ENCODE measurements at places on chromosomes 16 and 17.
A peak's percentile ranks its signal among the peaks of the same experiment; 100 is the strongest.

- DNase-seq = no peak
These were observed 4.0 kb downstream of the PRSS54 start for GRCh38 chr16:58290861-58291260.

GRCh38 chr16:88810166-88810911 lies 1.4 kb downstream of the APRT start:
- no peak for DNase-seq

GRCh38 chr16:11615748-11616447 lies 29.2 kb upstream of the LITAF start:
- DNase-seq = no peak

DNA sequence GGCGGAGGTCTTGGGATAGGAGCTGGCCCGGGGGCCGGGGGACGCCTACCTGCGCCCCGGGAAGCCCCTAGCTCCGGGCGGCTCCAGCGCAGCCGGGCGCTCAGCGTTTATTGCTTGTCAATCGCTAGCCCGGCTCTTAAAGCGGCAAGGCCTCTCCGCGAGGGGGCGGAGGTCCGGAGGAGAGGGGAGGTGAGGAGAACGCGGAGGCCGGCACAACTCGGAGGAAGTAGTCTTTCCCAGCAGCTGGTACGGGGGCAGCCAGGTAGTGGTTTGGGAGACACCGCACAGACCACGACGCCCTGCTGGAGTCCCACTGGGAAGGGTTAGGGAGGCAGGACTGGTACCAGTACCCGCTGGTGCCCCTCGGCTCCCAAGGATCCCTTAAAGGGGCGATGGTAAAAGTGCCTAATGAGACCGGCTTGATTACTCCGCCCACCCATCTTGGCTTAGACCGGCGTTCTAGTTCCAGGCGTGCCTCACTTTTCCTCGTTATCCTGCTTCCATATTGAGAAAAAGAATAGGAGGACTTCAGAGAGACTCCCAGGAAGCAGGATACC lies at the start of gene MPP2:
MPP2 (minus strand) TSS at position 112 of the 557 bp plus-strand sequence. CDS start 3,076 bp downstream, outside the sequence.
- peak; percentile 87 for DNase-seq

GRCh38 chr17:81910840-81911276 lies 341 bp downstream of the PCYT2 start:
- DNase-seq = no peak

- peak; percentile 68 for DNase-seq
These were observed 874 bp downstream of the CMTM3 start for GRCh38 chr16:66605177-66605978.

- DNase-seq = no peak
These were observed 827 bp downstream of the MPO start for GRCh38 chr17:58279736-58280479.

DNA sequence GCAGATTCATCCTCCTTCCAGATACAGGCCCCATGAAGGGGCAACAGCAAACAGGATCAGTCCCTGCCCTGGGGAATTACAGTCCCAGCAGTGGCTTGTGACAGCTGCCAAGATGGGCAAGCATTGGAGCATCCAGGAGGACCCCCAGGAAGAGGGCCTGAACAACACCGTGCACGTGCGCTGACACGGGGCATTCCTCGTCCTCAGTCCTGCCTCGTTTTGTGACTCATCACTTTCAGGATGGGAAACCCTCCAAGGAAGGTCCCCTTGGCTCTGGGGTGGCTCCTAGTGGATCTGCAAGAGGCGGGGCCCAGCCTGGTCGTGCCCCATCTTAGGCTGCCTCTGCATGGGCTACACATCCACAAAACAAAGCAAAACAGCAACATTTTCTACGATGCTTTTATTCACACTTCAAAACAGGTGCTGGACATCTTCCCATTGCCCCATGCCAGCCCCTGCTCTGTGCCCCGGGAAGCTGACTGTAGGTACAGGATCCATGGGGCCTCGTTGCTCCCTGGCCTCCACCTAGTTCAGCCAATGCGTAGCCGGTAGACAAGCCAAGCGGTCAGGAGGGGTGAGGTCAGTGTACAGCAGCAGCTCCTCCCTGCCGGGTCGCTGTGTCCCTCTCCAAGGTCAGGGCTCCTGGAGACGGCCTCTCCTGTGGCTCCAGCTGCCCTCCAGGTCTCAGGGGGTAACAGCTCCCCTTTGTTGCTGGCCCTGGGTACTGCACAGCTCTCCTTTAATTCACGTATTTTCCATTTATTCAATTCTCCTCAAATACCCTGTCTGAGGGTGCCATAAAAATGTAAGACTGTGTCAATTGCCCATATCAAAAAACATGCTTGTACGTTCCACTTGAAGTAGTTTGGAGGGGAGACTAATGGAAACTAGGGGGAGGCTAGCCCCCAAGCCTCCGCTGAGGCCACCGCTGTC lies 32.2 kb downstream of the ACTG1 start:
- DNase-seq = no peak

DNA sequence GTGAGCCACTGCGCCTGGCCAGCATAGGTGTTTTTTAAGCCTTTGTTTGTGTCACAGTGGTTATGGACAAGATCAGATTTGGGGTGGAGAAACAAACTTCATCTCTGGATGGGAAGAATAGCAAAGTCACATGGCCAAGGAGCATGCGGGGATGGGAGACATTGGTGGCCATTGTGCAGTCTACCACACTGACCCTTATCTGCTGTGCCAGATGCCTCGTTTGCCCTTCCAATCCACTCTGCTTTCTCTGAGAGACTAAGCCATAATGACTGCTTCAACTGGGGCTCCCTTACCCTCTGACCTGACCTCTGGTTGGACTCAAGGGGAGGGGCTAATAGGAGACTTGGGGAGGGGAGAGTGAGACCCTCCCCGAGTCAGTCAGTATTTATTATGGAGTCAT lies 166.8 kb downstream of the PRKCB start:
- no peak for DNase-seq

DNA sequence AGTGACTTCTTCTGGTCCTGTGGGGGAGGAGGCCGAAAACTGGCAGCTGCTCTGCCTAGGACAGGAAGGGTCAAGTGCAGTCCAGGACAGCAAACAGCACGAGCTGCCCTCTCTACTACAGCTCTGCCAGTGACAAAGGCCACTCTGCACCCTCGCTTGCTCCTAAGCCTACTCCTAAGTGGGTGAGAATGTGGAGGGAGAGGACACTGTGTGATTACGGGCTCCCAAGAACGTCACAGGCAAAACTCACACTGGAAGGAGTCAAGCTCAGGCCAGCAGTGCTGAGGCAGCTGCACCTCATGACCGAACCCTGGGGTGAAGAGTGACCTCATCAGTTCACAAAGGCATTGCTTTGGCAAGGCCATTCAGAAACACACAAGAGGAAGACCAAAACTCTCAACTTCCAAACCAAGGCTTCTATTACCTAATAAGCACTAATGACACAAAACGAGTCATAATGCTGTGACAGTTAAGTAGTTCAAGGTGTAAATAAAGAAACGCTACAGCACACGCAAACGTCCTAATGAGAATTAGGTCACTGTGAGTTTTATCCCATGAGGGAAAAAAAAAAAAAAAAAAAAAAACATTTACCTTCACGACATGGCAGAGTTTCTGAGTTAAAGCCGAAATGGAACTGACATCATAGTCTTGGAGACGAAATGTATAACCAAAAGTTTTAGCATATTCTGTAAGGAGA lies 35.1 kb downstream of the MARF1 start:
- DNase-seq = no peak

DNA sequence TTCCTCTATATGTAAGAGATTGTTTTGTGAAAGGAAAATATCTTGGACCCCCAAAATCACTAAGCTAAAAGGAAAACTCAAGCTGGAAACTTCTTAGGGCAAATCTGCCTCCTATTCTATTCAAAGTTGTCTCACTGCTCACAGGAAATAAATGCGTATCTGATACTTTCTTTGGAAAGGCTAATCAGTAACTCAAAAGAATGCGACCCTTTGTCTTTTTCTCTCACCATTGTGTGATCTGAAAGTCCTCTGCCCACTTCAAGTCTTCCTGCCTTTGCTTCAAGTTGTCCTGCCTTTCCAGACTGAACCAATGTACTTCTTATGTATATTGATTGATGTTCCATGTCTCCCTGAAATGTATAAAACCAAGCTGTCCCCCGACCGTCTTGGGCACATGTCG lies 157.3 kb downstream of the KIF2B start:
- DNase-seq = no peak

GRCh38 chr16:79536958-79537357 lies 63.6 kb downstream of the MAF start:
- no peak for DNase-seq

DNA sequence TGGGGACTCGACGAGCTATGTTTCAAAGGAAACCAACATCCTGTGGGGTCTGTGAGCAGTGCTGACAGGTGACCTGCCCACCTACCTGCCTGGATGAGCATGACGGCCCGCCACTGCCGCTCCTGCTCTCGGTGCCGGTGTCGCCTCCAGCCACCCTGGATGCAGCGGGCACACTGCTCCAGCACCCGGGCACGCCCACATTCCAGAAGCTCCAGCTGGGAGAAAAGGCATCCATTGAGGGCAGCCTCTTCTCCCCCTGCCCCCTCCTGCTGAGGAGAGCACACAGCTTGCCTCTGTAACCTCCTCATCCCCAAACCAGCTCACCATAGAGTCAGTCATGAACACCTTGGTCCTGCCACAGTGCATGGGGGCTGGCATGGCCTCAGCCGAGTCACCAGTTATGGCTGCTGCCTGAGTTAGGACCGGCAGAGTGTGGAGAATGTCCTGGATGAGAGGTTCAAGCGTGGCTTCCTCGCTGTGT lies 14.3 kb downstream of the ZNHIT3 start:
- DNase-seq = no peak

GRCh38 chr17:40803617-40804082 lies 3.9 kb upstream of the KRT28 start:
- peak; percentile 87 for DNase-seq

- no peak for DNase-seq
These were observed 1.2 kb upstream of the LMF1 start for GRCh38 chr16:971981-972315.

GRCh38 chr16:11597235-11598095 lies 10.7 kb upstream of the LITAF start:
- no peak for DNase-seq

- DNase-seq = no peak
These were observed 18.3 kb upstream of the LITAF start for GRCh38 chr16:11604783-11605563.

GRCh38 chr16:58533751-58534470 lies 18.6 kb downstream of the SETD6 start:
- DNase-seq = no peak

- DNase-seq = no peak
These were observed 57.4 kb downstream of the EMP2 start for GRCh38 chr16:10522966-10523365.

DNA sequence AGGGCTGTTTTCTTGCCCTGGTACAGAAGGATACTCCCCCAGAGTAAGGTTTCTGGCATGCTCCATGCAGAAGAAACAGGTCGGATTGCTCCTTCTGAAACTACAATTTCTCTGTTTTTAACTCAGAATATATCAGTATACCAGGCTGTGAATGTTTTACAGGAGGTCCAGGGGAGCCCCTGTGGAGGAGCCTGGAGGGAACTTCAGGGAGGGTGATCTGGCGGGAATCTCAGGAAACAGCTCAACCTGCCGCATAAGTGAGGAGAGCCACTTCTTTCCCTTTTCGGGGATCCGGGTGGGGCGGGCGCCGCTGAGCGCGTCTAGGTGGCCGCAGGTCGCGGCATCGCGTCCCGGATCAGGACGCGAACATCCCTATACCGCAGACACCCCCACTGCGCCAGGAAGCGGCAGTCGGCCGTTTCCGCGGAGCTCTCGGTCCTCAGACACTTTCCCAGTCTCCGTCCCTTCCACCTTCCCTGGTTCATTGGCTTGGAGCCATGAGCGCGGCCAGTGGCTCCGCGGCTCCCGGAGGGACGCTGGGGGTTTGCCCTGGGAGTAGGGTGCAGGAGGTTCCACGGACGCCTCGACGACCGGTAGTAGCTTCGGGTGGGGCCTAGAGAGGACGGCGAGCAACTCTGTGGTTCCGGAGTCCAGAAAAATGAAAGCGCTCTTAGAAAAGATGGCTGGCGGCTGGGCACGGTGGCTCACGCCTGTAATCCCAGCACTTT lies 3.1 kb upstream of the ZNF764 start:
- no peak for DNase-seq

DNA sequence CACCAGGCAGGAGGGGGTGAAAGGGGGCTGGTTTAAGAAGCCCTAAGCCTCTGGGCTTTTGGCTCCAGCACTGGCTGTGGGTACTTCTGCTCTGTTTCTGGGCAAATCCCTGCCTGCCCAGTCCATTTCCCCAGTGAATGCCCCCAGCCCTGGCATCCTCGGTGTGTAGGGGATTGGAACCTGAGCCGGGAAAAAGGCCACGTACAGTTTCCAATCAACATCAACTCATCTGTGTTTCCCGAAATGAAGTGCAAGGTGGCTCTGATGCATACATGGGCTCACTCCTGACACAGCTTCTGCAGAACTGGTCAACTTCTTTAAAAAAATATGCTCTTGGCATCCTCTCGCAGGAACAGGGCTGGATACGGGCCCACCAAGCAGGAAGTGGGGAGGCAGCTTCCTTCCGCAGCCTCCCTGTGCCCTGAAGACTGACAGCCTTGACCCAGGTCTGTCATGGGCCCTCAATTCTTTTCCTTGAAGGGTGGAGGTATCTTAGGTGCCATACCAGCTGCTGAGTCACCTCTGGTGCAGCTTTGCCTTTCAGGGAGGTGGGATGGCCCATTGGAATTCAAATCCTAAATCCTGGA lies 73.3 kb downstream of the N4BP1 start:
- no peak for DNase-seq

- no peak for DNase-seq
These were observed 10.5 kb downstream of the NUDT16L1 start for GRCh38 chr16:4703906-4704305.

DNA sequence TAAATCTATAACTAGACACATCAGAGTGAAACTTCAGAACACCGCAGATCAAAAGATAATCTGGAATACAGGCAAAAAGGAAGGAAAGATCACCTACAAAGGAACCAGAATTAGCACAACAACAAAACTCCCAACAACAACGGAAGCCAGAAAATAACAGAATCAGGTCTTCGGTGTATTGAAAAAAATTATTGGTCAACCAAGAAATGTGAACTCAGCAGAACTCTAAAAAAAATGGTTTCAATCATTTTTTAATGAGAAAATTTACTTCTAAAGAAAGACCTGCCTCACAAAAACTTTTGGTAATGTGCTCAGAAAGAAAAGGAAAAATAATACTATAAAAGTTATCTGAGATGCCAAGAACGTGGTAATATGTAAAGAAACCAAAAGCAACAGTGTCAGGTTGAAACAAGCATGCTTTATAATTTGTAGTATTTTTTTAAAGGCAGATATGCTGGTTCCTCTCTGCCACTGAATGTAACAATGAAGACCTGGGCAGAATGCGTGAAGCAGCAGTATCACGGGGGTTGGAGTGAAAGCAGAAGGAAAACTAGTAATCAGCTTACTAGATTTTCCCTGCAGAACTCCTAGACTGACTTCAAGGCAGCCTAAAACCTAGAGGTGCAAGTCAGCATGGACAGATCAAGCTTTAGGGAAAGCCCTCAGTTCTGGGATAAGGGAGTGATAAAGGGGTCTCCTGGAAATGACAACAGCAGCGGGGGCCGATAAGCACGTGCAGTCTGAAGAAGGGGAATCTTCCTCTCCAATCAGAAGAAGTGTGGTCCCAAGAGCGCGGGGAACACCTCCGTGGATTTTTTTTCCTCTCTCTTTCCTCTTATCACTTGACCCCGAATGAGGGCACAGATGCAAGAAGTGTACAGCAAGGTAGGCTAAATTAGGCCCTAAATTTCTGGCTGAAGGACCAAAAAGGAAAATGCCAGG lies 80.9 kb upstream of the TEKT1 start:
- DNase-seq = no peak

- DNase-seq = no peak
These were observed 670 bp upstream of the ZNF652 start for GRCh38 chr17:49362723-49363117.

- no peak for DNase-seq
These were observed 1333.1 kb downstream of the CDH8 start for GRCh38 chr16:60703096-60703495.

- no peak for DNase-seq
These were observed 492.5 kb upstream of the SOX9 start for GRCh38 chr17:71628306-71628705.
